ENCODE measurements at places on chromosomes 3 and 15. TPM values are rescaled to one million over a fixed set of nuclear protein-coding genes. Genes with fewer than 3 reads are reported as not detected.

GRCh38 chr15:86383611-86384010 lies 303.9 kb downstream of the AGBL1 start:
- H3K36me3 ChIP-seq, result no peaks in the 10 kb centered on the region
- H3K4me3 ChIP-seq, result no peak overlapping the region
- H3K4me1 ChIP-seq, result no peaks in the 10 kb centered on the region
- H3K27ac ChIP-seq, result no peak overlapping the region

DNA sequence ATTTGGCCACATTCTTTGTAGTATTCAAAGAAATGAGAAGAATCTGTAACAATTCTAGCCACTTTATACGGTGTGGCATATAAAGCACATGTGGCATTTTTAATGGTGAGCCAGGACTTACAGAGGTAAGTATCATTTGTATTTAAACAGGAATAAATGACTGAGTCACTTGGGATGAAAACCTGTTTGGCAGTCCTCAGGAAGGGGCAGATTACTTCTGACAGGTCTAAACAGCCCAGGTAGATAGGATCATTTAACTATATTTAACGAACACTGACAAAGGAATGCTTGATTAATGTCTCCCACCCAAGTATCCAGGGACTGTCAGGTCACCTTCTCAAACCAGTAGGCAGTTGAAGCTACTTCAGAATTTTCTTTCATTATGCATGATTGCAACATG lies 241.5 kb upstream of the SATB1 start:
- no peaks in the 10 kb centered on the region for H3K36me3 ChIP-seq
- DNase-seq, result no peak
- no peaks in the 10 kb centered on the region for H3K27me3 ChIP-seq
- no peak overlapping the region for H3K4me3 ChIP-seq
- H3K4me1 ChIP-seq, result no peaks in the 10 kb centered on the region

DNA sequence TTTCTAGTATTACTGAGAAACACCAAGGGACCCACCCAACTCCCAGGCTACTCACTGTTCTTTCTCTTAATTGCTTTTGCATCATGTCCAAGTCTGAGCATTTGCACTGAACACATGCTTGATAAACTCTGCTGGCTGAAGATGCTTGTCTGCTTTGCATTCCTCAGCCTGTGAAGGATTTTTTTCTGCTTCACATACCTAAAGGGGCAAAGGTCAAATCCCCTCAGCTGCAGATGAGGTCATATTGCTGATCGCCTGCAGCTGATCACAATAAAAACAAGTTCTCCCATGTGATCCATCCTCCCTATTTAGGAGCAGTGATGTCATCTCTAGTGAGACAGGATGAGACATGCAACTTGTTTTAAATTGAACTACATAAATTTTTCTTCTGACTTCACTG lies 84.6 kb upstream of the DCBLD2 start:
- H3K27ac ChIP-seq, result peak overlapping the region; percentile 94
- no peak for DNase-seq
- H3K27me3 ChIP-seq, result no peaks in the 10 kb centered on the region
- H3K4me3 ChIP-seq, result no peak overlapping the region

DNA sequence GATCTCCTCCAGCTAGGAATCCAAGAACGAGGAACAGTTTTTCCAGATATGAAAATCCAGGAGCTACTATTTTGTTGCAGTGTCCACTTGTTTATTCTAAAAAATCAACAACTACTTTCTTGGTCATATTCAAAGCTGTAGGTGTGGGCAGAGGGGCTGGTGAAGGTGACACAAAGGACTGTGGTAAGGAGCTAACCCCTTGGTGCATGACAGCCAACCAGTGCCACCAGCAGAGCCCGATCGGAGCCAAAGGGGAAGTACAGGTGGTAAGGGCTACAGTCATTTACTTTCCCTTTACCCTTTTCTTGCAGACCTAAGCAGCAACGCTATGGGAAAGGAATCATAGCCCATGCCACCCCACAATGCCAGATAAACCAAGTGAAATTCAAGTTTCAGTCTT lies 30.7 kb downstream of the PLA1A start:
- no peaks in the 10 kb centered on the region for H3K36me3 ChIP-seq
- H3K27me3 ChIP-seq, result no peaks in the 10 kb centered on the region
- no peak overlapping the region for H3K27ac ChIP-seq
- DNase-seq, result no peak

DNA sequence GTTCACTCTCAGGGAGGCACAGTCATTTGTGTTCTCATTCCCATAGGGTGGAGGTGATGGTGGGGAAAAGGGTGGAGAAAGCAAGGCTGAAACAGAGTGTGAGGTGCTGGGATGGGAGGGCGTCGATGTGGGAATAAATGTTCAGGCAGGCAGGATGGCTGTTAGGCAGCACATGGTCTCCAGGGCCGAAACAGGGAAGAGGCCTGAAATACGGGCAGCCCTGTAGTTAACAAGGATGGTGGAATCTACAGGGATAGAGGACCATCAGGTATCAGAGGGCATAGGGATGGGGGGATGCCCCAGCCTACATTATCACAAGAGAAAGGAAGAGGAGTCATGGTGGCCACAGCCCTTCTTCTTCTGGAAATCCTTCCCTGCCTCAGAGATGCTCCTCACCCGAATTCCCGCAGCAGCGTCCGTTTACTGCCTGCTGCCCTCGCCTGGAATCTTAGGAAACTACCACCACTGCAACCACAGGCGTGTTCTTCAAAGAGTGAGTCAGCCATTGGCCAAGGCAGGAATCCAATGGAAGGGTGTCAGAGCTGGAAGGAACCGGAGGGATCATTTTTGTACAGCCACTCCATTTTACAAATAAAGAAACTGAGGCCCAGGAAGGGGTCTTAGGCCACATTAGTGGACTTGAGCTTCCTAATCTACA lies 49.7 kb upstream of the POMGNT2 start:
- H3K27me3 ChIP-seq, result peaks cover 6% of the 10 kb centered on the region
- H3K27ac ChIP-seq, result no peak overlapping the region
- no peak for DNase-seq
- H3K4me1 ChIP-seq, result no peaks in the 10 kb centered on the region

- no peaks in the 10 kb centered on the region for H3K27me3 ChIP-seq
- no peaks in the 10 kb centered on the region for H3K36me3 ChIP-seq
- DNase-seq, result peak; percentile 73
- H3K4me1 ChIP-seq, result peaks cover 21% of the 10 kb centered on the region
- H3K4me3 ChIP-seq, result no peak overlapping the region
Measured at GRCh38 chr15:71806452-71806931, 3.9 kb upstream of the NR2E3 start.

VWA5B2 gene
- 0.19 TPM for polyA plus RNA-seq

IQCF5 gene
- not detected for polyA plus RNA-seq

PLAAT1 gene
- 1.6 TPM for polyA plus RNA-seq

CELSR3 gene
- 10.0 TPM for polyA plus RNA-seq

COL8A1 gene
- polyA plus RNA-seq, result 16.7 TPM

CFAP20DC gene
- 1.8 TPM for polyA plus RNA-seq
